ENCODE measurements at places on chromosomes 1 and 21.

- no peak for DNase-seq
These were observed 6.3 kb downstream of the MYOC start for GRCh38 chr1:171646249-171646560.

DNA sequence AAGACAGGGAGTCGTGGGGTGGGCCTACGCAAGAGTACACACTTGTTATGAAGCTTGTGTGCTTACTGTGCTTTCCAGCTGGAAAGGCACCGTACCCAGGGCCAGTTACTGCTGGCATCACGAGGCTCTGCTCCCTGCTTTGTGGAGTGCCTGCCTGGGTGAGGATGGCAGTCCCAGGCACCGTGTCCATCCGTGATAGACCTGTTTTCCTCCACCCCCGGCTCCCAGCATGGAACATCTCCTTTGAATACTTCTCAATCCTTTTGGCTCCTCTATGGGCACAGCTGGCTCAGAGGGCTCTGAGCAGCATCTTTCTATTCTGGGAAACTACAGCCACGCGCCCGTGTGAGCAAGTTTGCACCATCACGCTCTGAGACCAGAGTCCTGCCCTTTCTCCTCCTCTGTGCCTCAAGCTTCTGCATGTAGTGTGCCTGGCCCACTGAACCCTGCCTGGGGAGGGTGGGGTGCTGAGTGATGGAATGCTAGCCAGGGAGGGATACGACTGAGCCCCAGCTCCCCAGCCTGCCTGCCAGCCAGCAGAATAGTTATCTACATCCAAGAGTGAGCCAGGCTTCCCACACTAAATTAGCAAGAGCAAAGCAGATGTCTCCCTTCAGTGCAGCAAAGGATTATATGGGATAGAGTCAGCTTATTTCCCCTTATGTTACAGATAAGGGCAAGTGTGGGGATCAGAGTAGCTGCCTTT lies 7.1 kb upstream of the TNR start:
- DNase-seq, result no peak

DNA sequence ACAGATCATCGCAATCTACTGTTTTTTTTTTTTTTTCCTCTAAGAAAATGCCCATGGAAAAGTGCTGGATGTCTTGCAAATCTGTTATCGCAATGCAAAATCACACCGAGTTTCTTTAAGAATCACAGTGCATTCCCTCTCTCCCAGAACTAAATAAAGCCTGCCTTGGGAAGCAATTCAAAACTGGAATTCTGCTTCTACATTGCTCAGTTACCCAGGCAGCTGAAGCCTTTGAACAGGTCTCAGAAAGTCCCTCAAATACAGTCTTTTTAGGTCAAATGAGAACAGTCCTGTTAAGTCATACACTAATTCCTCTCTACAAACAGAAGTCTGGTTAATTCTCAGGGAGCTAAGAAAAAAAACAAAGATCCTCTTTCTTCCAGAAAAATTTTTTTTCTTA lies 46.3 kb downstream of the SLC30A10 start:
- no peak for DNase-seq

- no peak for DNase-seq
These were observed 45.2 kb downstream of the CHODL start for GRCh38 chr21:18289876-18290275.

DNA sequence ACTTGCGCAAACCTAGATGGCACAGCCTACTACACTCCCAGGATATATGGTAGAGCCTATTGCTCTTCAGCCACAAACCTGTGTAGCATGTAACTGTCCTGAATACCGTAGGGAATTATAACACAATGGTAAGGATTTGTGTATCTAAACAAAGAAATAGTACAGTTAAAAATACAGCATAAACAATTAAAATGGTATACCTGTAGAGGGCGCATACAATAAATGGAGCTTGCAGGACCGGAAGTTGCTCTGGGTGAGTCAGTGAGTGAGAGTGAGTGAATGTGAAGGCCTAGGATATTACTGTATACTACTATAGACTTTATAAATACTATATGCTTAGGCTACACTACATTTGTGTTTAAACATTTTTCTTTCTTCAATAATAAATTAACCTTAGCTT lies 99.3 kb downstream of the PLD5 start:
- DNase-seq, result no peak

- DNase-seq, result no peak
These were observed 774 bp upstream of the ABL2 start for GRCh38 chr1:179230251-179230650.
